ENCODE measurements at places on chromosomes 5 and 9. TPM values are rescaled to one million over a fixed set of nuclear protein-coding genes. Genes with fewer than 3 reads are reported as not detected.

The BTNL3 gene
- total RNA-seq: not detected

DNA sequence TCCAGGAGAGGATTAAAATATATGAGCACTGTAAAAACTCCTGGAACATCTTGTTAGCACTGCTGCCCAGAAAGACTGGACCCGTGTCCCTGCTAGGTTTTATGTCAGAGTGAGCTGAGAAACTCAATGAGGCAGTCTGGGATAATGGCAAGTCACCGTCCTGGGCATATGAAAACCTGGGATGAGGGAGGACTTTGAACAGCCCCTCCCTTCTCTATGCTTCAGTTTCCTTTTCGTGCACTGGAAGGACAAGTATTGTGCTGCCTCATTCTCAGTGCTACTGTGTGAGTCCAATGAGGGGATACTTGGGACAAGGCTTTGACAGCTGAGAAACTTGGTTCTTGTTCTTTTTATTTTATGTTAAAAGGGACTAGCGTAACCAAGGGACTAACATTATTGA, 143.0 kb upstream of the SHB start:
- no peak for DNase-seq

- no peak for DNase-seq
Observed at GRCh38 chr5:80268916-80269315, 13.1 kb upstream of the SERINC5 start.

DNA sequence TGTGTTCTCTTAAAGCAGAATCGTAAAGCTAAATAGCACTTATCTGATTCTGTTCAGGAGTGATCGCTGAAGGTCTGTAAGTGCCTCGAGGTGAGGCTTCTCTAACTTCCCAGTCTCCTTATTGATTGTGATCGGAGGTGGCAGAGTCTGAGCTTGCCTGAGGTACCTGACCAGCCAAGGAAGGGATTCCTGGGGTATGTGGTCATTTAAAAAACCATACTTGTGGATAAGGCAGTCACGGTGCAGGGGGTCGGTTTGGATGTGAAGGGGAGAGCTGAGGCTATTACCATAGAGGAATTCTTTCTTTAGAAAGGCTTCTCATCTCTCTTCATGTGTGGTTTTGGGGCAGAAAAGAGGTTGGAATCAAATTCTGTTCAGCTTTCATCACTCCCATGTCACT, 193.7 kb downstream of the TLE4 start:
- no peak for DNase-seq

DNA sequence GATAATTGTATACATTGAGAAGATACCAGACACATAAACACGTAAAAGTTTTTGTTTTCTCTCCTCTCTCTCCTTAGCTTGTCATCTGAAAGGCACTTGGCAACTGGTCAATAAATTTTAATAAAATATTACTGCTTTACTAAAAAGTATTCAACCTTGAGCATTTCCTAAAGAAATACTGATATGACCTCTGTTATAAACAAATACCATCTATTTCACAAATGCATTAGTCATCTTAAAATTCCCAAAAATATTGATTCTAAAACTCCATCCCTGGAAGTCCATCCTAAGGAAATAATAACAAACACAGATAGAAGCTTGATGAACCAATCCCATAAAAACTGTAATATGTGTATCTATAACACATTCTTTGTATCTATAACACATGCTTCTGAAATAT, 483.2 kb downstream of the TLR4 start:
- no peak for DNase-seq

GRCh38 chr5:88675708-88676636, 207.0 kb downstream of the MEF2C start:
- no peak for DNase-seq

The LRRC70 gene
- total RNA-seq: 7.3 TPM
